ENCODE measurements at places on chromosomes 5 and 9.
A peak's percentile ranks its signal among the peaks of the same experiment; 100 is the strongest.

DNA sequence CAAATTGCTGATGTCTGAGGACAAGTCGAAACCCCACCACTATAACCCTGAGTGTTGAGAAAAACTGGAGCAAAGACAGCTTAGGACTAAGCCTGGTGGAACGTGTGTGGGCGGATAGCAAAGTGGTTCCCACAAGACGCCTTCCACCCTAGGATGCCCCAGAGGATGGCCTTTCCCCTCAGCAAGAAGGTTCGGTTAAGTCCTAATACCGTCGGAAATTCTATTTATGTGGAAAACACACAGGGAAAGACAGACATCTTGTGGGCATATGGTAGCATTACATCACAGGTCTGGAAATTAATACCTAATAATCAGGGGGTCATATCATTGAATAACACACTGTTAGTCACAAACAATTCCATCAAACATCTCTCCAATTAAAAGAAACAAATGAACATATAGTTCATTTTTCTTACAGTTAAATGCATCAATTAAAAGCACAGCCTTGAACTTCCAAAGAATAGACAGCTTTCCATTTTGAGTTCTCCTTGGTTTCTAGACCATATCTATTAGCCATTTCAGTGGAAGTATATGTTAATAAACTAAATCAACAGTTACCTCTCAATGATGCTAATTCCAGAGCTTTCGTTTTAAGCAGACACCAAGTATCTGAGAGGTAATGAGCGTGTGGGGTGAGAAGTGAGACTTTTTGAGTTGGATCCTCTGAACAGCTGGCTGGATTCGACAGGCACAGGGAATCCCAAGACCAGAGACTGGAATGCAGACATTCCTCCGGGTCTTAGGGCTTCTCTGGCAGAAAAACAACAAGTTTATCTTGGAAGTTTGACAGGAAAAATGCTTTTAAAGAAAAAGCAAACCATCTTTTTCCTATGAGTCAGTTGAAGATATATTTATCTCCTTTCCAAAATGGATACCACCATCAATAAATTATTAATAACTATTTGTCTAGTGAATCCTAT, 2.9 kb upstream of the ICE1 start:
- DNase-seq, result peak; percentile 29

DNA sequence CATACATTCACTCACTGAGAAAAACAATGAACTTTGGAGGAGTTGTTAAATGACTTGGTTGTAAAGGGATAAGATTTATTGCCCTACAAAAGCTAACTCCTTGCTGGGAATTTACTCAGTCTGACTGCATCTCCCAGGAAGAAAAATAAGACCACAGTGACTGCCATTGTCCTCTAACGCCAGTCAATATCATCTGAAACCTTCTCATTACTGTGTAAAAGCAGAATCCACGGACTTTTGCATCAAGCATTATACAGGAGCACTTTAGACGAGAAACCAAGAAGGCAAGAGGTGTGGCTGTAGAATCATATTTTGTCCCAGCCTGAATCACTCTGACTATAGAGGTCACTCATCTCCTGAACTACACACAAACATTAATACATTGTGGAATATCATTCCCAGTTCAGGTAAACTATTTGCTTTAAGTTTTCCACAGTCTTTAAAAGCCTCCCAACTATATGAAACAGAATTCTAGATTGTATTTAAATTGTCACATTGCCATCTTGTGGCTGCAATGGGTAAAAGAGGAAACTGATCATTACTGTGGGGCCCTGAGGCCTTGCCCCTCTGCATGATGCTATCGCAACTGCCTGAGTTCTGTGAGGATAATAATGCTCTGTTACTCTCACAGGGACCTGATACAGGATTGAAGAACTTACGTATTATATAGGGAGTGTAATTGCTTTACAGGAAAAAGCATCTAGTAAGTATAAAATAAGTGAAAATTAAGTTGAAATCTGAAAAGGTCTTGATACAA, 142.9 kb downstream of the SLCO4C1 start:
- DNase-seq, result peak; percentile 10

- no peak for DNase-seq
Observed at GRCh38 chr9:96567203-96567700, 52.4 kb downstream of the CDC14B start.

DNA sequence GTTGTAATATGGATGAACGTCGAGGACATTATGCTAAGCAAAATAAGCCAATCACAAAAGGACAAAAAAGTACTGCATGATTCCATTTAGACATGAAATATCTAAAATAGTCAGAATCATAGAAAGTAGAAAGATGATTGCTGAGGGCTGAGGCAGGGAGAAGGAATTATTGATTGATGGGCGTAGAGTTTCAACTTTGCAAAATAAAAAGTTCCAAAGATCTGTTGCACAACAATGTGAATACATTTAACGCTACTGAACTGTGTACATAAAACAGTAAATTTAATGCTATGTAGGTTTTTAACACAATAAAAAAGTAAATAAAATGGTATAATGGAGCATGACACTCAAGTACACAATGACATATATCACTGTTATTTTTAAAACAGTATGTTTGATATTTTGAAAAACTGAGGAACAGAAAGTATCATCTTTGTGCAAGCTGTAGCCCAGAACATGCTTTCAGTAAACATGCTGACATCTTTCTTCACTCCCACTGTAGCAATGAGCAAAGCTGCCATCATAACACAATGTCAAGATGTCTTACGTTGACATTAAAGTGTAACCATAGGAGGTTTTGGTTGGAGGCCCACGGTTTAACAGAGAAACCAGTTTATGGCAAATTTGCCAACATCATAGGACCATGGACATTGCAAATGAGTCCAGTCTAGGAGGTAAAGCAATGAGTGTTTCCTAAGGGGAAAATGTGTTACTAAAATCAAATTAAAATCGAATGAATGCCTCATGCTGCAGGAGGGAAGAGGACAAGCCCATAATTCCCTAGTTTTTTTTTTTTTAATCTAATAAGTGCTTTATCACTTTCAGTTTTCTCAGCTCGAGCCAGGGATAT, 125.8 kb upstream of the SGCD start:
- no peak for DNase-seq

GRCh38 chr9:116475201-116475600, 211.9 kb upstream of the TRIM32 start:
- no peak for DNase-seq

- no peak for DNase-seq
Observed at GRCh38 chr9:25724424-25724823, 46.2 kb upstream of the TUSC1 start.

DNA sequence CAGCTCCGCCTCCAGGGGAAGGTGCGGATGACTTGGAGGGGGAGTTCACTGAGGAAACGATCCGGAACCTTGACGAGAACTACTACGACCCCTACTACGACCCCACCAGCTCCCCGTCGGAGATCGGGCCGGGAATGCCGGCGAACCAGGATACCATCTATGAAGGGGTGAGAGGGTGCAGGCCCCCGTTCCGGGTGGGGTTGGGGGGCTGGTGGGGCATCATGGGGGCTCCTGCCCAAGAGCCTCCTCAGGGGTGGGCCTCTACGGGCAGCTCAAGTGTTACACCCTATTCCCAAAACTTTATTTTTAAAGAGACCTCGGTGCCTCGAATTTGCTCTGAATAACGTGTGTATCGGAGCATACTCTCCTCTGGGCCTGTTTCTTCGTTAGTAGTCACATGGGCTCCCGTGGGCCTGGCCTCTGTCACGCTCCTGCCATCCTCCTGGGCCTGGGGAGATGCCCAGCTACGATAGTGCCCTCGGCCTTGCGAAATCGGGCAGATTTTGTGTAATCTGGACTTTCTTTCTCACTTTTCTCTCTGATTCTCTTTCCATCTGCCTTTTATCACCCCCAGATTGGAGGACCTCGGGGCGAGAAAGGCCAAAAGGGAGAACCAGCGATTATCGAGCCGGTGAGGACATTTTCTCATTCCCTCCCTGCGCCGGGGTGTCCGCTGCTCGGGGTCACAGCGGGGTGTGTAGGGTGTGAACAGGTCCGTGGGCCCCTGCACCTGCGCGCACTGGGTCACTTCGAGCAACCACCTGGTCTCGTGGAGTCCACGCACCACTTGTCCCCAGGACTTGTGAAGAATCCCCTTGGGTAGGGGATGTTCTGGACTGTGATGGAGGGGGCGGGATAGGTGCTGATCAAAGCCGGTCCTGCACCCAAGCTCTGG, 90.1 kb downstream of the COL5A1 start:
- DNase-seq, result no peak

DNA sequence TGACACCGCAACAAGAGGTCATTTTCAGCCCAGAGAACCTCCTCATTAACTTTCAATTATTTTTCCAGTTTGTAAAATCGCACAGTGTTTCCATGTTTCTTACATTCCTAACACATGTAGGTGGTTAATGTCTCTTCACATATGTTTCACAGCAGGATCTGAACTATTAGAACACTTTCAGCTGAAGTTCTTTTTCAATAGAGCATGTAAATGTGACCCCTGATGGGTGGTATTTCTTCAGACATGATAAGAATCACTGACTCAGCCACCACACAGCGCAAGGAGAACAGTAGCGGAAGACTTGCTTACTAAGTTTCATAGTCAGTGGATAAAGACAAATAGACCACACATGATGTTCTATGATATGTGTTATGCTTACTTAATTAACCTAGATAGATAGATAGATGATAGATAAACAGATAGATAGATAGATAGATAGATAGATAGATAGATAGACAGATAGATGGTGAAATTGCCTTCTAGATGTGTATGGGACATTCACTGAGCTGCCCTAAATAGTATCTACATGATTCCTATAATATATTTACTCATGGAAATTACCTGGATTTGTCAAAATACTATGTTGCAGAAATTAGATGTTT, 1992.1 kb upstream of the NUDT12 start:
- DNase-seq, result no peak

DNA sequence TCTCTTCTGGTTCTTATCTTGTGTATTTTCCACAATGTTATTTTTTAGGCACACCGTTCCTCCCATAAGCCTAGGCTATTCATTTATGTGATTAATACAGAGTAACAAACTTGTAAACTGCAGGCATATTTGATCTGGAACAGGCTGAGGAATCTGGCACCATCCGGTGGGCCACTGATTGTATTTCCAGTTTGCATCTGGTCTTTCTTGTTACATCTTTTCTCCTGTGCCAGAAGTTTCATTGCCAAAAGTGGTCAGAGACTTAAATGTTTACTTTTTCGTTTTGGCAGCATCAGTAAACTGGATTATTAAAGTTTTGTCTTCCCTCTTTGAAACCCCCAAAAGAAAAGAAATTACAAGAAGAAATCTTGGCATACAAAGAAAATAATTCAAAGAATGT, 17.9 kb upstream of the ZCCHC7 start:
- no peak for DNase-seq

GRCh38 chr5:138641547-138642298, 66.5 kb upstream of the HSPA9 start:
- peak; percentile 61 for DNase-seq

- DNase-seq, result no peak
Observed at GRCh38 chr5:9294793-9295465, 250.9 kb downstream of the SEMA5A start.

DNA sequence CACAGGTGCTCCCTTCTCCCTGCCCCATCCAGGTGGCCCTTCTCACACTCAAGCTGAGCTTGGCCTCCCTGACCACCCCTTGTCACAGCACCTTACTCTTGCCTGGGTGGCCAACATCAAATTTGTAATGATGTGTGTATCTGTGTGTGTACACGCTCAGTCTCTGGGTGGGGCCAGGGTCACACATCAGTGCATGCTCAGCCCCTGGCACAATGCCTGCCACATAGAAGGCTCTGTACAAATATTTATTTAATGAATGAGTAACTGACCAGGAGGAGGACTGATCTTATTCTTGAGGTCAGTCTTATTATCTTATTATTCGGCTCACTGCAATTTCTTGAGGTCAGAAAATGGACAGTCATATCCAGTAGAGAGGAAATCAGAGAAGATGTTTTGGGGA, 41.3 kb upstream of the HAND1 start:
- no peak for DNase-seq

GRCh38 chr5:533243-533954, 9.2 kb upstream of the SLC9A3 start:
- no peak for DNase-seq

DNA sequence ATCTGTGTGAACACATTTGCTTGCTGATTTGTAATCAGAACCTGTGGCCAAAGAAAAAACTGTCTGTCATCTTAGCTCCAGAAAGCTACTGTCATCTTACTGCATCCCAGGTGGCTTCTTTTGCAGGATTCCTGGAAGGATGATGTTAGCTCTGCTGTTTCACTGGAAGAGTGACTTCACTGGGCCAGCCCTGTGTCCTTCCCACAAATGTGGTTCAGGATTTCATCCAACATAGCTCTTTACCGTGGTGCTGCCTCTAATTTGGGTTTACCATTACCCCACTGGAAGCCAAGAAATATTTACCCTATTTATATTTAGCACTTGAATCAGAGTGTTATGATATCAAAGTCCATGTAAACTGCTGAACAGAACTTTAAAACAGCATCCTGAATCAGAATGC, 501.0 kb downstream of the GADD45G start:
- DNase-seq, result no peak

DNA sequence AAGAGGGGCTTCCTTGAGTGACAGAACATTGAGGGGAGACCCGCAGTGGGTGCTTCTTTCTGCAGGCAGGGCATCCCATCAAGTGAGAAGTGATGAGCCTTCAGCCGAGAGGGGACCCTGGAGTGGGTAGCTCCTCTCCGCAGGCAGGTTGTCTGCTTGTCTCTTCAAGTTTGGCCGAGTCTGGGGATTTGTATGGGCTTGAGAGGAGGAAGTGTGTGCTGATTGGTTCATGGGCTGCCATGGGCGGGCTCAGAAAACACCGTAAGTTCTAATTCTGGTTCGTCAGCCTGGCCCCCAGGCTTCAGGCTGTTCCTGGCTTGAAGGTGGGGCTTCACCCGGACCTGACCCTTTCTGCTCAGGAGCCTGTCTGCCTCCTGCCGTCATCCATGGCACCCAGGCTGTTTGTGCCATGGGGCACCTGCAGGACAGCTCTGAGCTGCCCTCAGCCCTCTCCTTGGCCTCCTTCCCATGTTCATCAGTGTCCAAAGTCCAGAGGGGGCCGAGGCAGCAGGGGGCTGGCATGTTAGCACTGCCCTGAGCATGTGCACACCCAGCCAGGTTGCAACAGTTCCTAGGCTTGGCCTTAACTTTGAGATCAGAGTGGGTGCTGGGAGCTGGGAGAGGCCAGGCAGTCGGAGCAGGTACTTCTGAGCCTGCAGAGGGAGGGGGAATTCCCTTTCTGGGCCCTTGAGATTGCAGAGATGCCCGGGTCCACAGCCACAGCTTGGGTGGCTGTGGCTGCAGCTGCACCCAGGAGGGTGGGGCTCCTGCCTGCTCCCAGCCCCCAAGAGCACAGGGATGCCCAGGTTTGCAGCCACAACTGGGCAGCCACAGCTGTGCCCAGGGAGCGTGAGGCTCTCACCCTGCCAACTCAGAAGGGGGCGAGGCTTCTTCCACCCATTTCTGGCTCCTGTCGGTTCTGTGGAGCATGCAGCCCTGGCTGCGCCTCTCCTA, 13.5 kb upstream of the DHFR start:
- peak; percentile 18 for DNase-seq

Data from CD4-positive, alpha-beta T cell treated with Interleukin-4 for 1 hour (primary cell).